ENCODE measurements at places on chromosomes 6 and 20. TPM values are rescaled to one million over a fixed set of nuclear protein-coding genes. Genes with fewer than 3 reads are reported as not detected.

GRCh38 chr6:163897669-163898068 lies 483.2 kb downstream of the QKI start:
- no peak overlapping the region for H3K27ac ChIP-seq
- H3K4me1 ChIP-seq = no peaks in the 10 kb centered on the region
- H3K4me3 ChIP-seq = no peak overlapping the region
- no peaks in the 10 kb centered on the region for H3K27me3 ChIP-seq

- no peaks in the 10 kb centered on the region for H3K27me3 ChIP-seq
- no peak for DNase-seq
- no peaks in the 10 kb centered on the region for H3K36me3 ChIP-seq
- no peak overlapping the region for H3K27ac ChIP-seq
Measured at GRCh38 chr6:111531185-111531584, 48.2 kb upstream of the REV3L start.

DNA sequence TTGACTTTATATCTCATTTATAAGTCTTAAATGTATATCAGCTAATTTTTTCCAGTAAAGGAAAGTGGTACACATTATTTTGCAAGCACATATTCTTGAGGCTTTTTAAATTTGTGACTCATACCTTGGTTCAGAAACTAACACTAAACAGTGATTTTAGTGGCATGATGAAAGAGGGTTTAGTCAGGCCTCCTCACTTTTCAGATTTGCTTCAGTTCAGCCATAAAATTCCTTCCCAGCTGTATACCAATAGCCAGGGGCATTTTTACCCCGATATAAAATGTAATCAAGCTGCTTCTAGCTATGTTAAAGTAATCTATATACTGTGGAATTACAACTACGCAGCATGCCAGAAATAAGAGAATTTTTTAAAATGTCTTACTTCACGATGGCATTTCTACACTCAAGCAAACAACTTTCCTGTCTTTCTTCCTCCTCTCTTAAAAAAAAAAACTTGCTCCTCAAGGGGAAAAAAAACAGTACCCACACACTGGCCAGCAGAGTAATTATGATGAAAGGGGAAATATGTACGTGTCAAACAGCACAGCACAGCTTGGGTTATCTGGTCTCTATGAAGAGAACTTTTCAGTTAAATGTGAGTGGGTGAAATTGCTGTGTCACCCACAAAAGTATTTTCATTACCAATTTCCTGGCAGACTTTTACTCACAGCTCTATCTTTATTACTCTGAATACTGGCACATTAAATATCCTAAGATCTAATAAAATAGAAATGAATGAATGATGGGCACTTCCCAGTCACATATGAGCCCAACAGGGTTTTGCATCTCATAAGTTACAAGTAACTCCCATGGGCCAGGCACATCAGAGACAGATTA lies 244.8 kb upstream of the TENT5A start:
- H3K4me1 ChIP-seq = peaks cover 43% of the 10 kb centered on the region
- no peaks in the 10 kb centered on the region for H3K27me3 ChIP-seq
- no peaks in the 10 kb centered on the region for H3K36me3 ChIP-seq
- DNase-seq = peak; percentile 94

DNA sequence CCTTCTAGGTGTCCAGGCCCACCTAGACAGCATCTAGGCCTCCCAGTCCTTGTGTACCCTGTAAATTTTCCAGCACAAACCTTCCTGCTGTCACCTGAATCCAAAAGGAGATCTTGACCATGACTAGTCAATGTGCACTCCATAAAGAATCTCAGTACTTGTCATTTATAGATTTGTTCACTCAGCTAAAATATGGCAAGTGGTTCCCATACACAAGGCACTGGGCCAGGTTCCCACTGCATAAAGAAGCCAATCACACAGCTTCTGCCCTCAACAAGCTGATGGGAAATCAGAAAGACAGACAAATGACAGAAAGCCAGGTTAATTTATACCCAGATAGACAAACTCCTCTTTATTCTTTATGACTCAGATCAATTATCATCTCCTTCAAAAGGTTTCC lies 526.8 kb downstream of the CD83 start:
- no peaks in the 10 kb centered on the region for H3K36me3 ChIP-seq
- no peak overlapping the region for H3K27ac ChIP-seq
- no peak overlapping the region for H3K4me3 ChIP-seq
- no peaks in the 10 kb centered on the region for H3K27me3 ChIP-seq
- 0 out of 2 replicates have a peak, but pooled peaks cover 2% of the 10 kb centered on the region for H3K4me1 ChIP-seq

- H3K36me3 ChIP-seq = no peaks in the 10 kb centered on the region
- no peaks in the 10 kb centered on the region for H3K27me3 ChIP-seq
- peak overlapping the region; percentile 93 for H3K27ac ChIP-seq
- no peak overlapping the region for H3K4me3 ChIP-seq
Measured at GRCh38 chr6:2792330-2793110, 27.3 kb downstream of the WRNIP1 start.

DNA sequence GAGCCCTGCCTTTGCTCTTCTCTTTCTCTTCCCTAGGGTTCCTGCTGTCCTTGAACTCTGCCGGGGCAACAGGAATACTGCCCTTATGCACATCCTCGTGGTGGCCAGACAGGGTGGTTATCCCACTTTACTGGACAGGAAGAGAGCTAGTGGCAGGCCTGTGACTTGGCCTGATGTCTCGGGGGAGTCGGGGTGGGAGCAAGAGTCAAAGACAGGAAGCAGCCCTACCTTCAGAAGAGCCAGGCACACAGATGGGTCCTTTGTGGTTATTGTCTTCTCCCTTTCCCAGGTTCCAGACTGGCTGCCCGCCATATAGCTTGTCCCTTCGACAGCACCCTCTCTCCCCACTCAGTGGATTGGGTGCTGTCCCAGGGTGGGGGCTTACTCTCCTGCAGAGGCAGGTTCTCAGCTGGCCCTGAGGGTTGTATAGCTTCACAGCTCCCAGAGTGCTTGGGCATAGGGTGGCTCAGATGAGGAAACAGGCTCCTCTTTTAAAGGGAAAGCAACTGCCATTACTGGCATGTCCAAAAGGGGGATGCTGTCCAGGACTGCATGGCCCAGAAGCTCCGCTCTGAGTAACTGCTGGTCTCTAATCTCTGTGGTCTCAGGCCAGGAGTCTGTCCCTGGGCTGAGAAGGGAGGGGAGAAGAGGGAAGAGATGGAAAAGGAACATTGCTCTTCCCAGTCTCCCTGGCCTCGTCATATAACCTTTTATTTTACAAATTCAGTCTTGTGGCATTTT lies 17.3 kb downstream of the PLCG1 start:
- no peak for DNase-seq
- H3K27me3 ChIP-seq = no peaks in the 10 kb centered on the region
- no peak overlapping the region for H3K4me3 ChIP-seq

DNA sequence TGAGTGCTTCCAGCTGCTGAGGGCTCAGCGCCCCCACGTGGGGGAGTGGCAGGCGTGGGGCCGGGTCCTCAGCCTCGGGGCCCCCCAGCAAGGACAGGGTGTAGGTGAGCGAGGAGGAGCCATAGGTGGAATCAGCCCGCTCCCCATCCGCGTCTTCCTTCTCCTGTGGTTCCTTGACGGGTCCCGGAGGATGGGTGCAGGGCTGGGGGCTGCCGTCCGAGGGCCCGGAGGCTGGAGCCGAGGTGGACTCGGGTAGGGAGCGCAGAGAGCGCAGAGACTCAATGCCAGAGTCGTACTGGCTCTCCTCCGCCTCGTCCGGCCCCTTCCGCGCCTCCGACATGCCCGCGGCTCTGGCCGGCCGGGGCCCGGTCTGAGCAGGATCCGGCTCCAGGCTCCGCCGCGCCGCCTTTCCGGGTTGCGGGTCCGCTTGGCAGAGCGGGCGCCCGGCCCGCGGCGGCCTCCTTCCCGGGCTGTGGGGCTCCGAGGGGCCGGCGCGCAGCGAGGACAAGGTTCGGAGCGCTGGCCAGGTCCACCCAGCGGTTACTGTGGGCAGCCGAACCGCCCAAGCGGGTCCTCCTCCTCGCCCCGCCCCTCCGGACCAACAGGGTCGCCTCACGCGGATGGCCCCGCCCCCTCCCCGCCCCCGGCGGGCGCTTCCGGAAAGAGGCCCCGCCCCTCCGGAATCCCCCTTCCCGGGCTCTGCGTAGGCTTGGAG lies at the start of gene NFKBIE:
Gene NFKBIE, minus strand, starts transcription at position 545 of the 715 bp plus-strand sequence. Its CDS starts 205 bp downstream, at position 340.
- peaks cover 20% of the 10 kb centered on the region for H3K27me3 ChIP-seq
- peaks cover 20% of the 10 kb centered on the region for H3K4me1 ChIP-seq
- peak within 1 kb of the TSS; percentile 45 for H3K27ac ChIP-seq

GRCh38 chr20:10362674-10363073 lies 71.3 kb downstream of the MKKS start:
- peaks cover 61% of the 10 kb centered on the region for H3K27me3 ChIP-seq
- DNase-seq = no peak
- H3K36me3 ChIP-seq = no peaks in the 10 kb centered on the region
- H3K27ac ChIP-seq = no peak overlapping the region
- H3K4me3 ChIP-seq = no peak overlapping the region
- H3K4me1 ChIP-seq = no peaks in the 10 kb centered on the region

GRCh38 chr6:34757687-34758274 lies 476 bp downstream of the SNRPC start:
- peak; percentile 23 for DNase-seq
- H3K27me3 ChIP-seq = no peaks in the 10 kb centered on the region
- peaks cover 5% of the 10 kb centered on the region for H3K36me3 ChIP-seq
- H3K27ac ChIP-seq = peak overlapping the region; percentile 83
- 0 out of 2 replicates have a peak, but pooled peaks cover 7% of the 10 kb centered on the region for H3K4me1 ChIP-seq

DNA sequence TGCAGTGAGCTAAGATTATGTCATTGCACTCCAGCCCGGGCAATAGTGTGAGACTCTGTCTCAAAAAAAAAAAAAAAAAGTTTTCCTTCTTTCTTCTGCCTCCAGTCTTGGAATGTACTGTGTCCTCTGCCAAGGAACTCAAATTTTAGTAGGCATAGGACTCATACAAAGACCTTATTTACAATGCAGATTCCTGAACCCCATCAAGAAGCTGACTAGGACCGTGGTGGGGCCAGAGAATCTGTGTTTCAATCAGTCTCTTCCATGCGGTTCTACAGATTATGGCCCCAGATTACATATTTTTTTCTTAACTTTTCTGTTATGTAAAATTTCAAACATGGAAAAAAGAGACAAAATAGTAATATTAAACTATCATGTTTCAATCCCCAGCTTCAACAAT lies 29.8 kb upstream of the PIM1 start:
- DNase-seq = no peak
- no peak overlapping the region for H3K27ac ChIP-seq
- H3K4me1 ChIP-seq = peaks cover 66% of the 10 kb centered on the region
- no peaks in the 10 kb centered on the region for H3K27me3 ChIP-seq
- H3K36me3 ChIP-seq = no peaks in the 10 kb centered on the region

DNA sequence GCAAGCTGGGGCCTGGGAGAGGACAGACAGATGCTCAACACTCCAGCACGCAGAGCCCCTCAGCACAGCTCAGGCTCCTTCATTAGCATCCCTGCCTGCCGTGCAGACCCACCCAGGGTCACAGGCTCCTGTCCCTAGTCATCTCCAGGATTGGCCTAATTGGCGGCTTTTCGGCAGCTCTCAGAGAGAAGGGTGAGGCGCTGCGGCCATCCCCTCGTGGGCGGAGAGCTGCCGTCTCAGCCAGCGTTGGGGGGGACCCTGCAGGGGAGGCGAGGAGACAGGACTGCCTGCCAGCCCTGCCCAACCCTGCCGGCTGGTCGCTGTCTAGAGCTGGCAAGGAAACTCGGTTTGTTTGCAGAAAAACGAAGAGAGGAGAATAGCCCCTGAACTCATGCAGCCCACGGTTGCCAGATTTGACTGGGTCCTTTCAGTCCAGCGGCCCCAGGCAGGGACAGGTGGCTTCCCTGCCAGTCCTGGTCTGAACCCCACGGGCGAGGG lies 26.8 kb downstream of the BHLHE23 start:
- H3K36me3 ChIP-seq = no peaks in the 10 kb centered on the region
- no peak overlapping the region for H3K27ac ChIP-seq
- no peak overlapping the region for H3K4me3 ChIP-seq
- H3K4me1 ChIP-seq = no peaks in the 10 kb centered on the region
- no peak for DNase-seq

GRCh38 chr20:24778585-24779031 lies 170.5 kb upstream of the CST7 start:
- H3K36me3 ChIP-seq = no peaks in the 10 kb centered on the region
- no peak for DNase-seq
- H3K27me3 ChIP-seq = peaks cover 14% of the 10 kb centered on the region
- no peak overlapping the region for H3K4me3 ChIP-seq
- H3K27ac ChIP-seq = no peak overlapping the region

DNA sequence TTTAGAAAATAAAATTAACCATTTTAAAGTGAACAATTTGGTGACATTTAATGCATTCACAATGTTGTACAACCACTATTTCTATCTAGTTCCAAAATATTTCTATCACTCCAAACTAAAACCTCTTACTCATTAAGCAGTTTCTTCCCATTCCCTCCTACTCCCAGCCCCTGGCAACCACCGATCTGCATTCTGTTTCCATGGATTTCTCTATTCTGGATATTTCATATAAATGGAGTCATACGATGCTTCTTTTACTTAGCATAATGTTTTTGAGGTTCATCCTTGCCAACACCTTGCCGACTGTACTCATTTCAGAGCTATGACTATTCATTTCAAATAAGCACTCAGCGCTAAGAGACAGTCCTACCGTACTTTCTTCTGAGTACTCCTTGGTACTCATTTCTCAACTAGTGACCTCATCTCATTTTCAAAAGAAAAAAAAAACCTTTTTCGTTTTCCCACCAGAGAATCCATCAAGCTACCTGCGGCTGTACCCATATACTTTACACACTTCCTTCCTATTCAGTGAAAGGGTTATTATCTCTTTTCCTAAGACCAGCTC lies 259.2 kb downstream of the UTRN start:
- no peak overlapping the region for H3K27ac ChIP-seq
- no peaks in the 10 kb centered on the region for H3K27me3 ChIP-seq
- H3K36me3 ChIP-seq = peaks cover 29% of the 10 kb centered on the region
- no peak overlapping the region for H3K4me3 ChIP-seq

- H3K27ac ChIP-seq = peak overlapping the region; percentile 47
- peaks cover 69% of the 10 kb centered on the region for H3K4me1 ChIP-seq
- H3K36me3 ChIP-seq = 0 out of 2 replicates have a peak, but pooled peaks cover 4% of the 10 kb centered on the region
- no peaks in the 10 kb centered on the region for H3K27me3 ChIP-seq
- DNase-seq = peak; percentile 37
Measured at GRCh38 chr6:149852180-149852579, 12.0 kb downstream of the LRP11 start.

DNA sequence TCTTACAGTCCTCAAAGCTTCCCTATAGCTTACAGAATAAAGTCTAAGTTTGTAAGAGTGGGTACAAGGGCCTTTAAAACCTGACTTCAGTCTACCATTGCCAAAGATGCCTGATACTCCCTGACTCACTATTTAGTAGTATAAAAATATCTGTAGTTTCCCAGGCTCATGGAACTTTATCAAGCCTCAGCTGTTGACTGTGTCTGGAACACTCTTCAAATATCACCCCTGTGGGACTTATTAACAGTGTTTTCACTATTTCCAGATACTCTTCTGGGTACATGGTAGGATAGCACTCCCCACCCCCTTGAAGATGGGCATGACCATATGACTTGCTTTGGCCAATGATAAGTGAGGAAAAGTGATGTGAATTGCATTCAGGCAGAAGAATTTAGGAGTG lies 105.3 kb upstream of the TENT5A start:
- H3K27ac ChIP-seq = no peak overlapping the region

GRCh38 chr6:127188744-127189143 lies 70.3 kb downstream of the RSPO3 start:
- no peak overlapping the region for H3K4me3 ChIP-seq
- H3K4me1 ChIP-seq = peaks cover 29% of the 10 kb centered on the region
- no peaks in the 10 kb centered on the region for H3K36me3 ChIP-seq

Gene VGLL2
- not detected for total RNA-seq

Gene ARMC2
- total RNA-seq = 0.97 TPM

Gene SMLR1
- total RNA-seq = not detected

Gene GABRR1
- total RNA-seq = not detected

Gene ZNF165
- 0.86 TPM for total RNA-seq

Gene SOD2
- 62.6 TPM for total RNA-seq

Gene HTR1B
- total RNA-seq = not detected

Gene PLCB1
- total RNA-seq = 14.4 TPM

Gene GGTLC1
- total RNA-seq = not detected

Gene STMND1
- not detected for total RNA-seq

Gene SIRPG
- not detected for total RNA-seq

Gene TFB1M
- 9.0 TPM for total RNA-seq

Gene RRAGD
- not detected for total RNA-seq

Gene PLN
- total RNA-seq = not detected

Gene SFT2D1
- 51.4 TPM for total RNA-seq
